ENCODE measurements at places on chromosomes 6 and 20.

DNA sequence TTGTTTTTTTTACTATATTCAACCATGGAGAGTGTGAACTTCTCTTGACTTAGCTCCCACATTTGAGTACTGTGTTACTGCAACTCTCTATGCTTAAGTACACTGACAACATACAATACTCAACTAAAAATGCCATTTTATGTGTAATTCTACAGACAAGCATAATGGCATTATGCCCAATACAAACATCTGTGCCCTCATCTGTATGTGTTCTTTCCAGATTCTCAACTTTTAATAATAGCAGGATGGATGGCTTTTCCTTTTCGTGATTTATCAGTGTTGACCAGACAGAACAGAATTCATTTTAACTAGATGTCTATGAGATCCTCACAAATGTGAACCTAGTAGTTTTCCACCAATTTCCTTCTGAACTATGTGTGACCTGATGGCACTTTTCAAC, 84.2 kb upstream of the MARCKS start:
- no peaks in the 10 kb centered on the region for H3K27me3 ChIP-seq
- no peaks in the 10 kb centered on the region for H3K36me3 ChIP-seq
- H3K4me3 ChIP-seq = no peak overlapping the region
- H3K27ac ChIP-seq = no peak overlapping the region
- H3K4me1 ChIP-seq = no peaks in the 10 kb centered on the region

GRCh38 chr6:20800229-20800628, 266.0 kb downstream of the CDKAL1 start:
- no peak overlapping the region for H3K27ac ChIP-seq
- no peaks in the 10 kb centered on the region for H3K4me1 ChIP-seq
- no peaks in the 10 kb centered on the region for H3K36me3 ChIP-seq

DNA sequence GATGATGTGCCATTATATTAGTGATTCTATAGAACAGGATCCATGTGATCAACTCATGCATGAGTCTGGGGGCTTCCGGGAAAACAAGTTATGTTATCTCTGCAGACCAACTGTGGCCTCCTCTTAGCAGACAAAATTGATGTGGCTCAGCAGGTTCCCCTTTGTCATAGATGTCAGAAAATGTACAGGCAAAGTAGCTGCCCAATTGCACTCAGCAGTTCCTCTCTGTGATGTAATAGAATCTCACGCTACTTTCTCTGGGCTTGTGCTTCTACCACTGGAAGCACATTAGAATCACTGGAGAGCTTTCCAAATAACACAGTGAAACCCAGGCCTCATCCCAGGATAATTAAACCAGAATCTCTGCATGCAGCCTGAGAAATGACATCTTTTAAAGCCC, 253.1 kb downstream of the SLC24A3 start:
- no peak for DNase-seq
- no peaks in the 10 kb centered on the region for H3K36me3 ChIP-seq
- H3K4me3 ChIP-seq = no peak overlapping the region
- no peak overlapping the region for H3K27ac ChIP-seq
- H3K4me1 ChIP-seq = no peaks in the 10 kb centered on the region
- H3K27me3 ChIP-seq = no peaks in the 10 kb centered on the region

- H3K4me1 ChIP-seq = no peaks in the 10 kb centered on the region
- no peak overlapping the region for H3K4me3 ChIP-seq
- H3K36me3 ChIP-seq = no peaks in the 10 kb centered on the region
- H3K27ac ChIP-seq = no peak overlapping the region
Observed at GRCh38 chr20:4483486-4483885, 238.2 kb upstream of the PRND start.

DNA sequence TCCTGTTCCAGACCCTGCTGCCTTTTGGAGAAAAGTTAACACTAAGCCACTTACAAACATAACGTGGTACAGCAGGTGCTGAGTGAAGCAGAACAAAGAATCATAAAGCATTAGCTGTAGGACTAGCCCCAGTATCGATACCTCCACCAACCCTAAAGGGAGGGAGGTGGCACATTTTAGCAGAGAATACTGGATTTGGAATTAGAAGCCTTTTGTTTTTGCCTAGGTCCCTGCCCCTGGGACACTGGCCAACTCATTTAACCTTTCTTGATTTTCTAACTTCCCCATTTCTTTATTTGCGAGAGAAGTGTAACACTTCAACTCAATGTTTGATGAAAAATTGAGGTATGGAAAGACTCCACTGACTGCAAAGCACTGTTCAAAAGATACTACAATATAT, 93.5 kb downstream of the B3GAT2 start:
- no peaks in the 10 kb centered on the region for H3K27me3 ChIP-seq
- no peak overlapping the region for H3K27ac ChIP-seq
- no peak for DNase-seq
- H3K4me3 ChIP-seq = no peak overlapping the region
- no peaks in the 10 kb centered on the region for H3K4me1 ChIP-seq

- no peak overlapping the region for H3K4me3 ChIP-seq
- no peaks in the 10 kb centered on the region for H3K36me3 ChIP-seq
- peaks cover 5% of the 10 kb centered on the region for H3K27me3 ChIP-seq
- H3K27ac ChIP-seq = no peak overlapping the region
- H3K4me1 ChIP-seq = no peaks in the 10 kb centered on the region
Observed at GRCh38 chr6:39617520-39617919, 107.7 kb downstream of the KIF6 start.

DNA sequence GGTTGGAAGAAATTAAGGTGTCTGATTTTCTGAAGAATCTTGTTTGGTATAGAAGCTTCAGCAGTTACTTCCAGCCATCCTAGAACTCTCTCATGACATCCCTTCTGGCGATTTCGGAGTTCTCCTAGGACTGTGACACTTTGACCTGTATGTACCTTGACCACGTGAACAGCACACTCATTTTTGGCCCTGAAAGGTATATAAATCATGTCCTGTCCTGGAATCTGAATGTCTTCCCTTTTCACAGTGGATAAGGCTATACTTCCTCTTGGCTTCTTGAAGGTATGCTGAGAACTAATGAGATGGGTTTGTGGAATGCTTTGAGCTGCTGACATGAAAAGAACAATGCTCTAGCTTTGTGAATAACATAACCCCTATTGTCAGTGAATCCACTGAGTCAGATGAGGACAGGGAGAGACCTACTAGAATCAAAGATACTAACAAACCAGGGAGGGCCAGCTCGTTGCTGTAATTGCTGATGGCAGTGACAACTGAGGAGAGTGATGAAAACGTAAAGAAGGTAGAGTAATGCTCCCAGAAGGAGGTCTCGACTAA, 6.0 kb upstream of the ZDHHC14 start:
- H3K27ac ChIP-seq = no peak overlapping the region
- H3K4me3 ChIP-seq = no peak overlapping the region
- H3K27me3 ChIP-seq = no peaks in the 10 kb centered on the region

DNA sequence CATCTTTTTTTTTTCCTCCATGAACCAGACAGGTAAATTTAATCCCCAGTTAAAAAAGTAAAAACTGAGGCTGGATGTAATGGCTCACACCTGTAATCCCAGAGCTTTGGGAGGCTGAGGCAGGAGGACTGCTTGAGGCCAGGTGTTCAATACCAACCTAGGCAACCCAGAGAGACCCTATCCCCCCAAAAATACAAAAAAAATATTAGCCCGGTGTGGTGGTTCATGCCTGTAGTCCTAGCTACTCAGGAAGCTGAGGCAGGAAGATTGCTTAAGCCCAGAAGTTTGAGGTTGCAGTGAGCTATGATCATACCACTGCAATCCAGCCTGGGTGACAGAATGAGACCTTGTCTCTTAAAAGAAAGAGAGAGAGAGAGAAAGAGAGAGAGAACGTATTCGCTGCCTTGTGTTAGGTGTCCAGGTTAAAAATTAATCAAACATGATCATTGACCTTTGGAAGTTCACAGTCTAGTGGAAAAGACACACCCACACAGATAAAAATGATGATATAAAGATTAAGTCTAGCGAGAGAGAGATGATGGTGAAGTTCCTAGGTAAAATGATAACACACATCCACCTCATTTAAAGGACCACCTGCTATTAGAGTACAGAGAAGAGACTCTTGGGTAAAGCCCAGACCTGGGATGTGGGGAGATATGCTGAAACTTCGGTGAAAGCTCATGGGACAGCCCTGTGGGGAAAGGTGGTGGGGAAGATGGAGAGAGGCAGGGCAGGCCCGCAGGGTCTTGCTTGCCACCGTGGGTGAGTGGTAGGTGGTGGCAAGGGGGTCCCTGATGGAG, 4.8 kb upstream of the NHSL1 start:
- H3K27ac ChIP-seq = no peak overlapping the region
- peaks cover 26% of the 10 kb centered on the region for H3K4me1 ChIP-seq
- H3K27me3 ChIP-seq = no peaks in the 10 kb centered on the region
- H3K36me3 ChIP-seq = no peaks in the 10 kb centered on the region

DNA sequence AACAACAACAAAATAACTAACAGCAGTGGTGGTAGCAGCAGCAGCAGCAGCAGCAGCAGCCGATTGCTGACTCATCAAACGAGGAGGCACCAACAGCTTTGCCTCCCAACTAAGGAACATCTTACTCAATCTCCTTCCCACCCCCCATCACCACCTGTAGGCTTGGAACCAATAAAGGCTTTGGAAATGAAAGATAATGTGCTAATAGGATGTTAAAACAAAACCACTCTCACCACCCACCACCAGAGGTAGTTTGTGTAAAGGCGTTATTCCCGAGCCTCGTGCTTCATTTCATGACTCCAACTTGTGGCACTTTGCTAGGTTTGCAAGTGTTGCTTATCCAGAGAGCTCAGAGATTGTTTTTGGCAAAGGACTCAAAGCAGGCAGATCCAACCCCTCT, 346.5 kb downstream of the CD83 start:
- no peaks in the 10 kb centered on the region for H3K36me3 ChIP-seq
- H3K27me3 ChIP-seq = no peaks in the 10 kb centered on the region
- peaks cover under 1% of the 10 kb centered on the region for H3K4me1 ChIP-seq
- no peak overlapping the region for H3K27ac ChIP-seq

DNA sequence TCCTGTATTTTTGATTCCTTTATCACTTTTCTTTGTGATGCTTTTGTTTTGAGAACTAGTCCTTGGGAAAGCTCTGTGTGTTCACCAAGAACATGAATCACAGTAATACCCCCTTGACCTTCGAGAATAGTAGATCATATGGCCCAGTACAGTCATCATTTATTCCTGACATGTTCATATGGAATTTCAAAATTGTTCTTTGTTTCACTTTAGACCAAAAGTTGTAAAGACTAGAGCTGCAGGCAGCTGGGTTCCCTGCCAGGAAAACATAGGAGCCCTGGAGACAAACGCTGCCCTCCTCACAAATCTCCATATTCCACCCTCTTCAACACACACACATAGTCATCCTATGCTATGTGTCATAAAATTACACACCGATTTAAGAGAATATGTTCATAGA, 621.2 kb upstream of the EYS start:
- no peaks in the 10 kb centered on the region for H3K4me1 ChIP-seq
- DNase-seq = no peak
- H3K27ac ChIP-seq = no peak overlapping the region
- no peaks in the 10 kb centered on the region for H3K36me3 ChIP-seq

- H3K27me3 ChIP-seq = no peaks in the 10 kb centered on the region
- peak overlapping the region; percentile 23 for H3K4me3 ChIP-seq
- H3K4me1 ChIP-seq = no peaks in the 10 kb centered on the region
- peak overlapping the region; percentile 82 for H3K27ac ChIP-seq
- H3K36me3 ChIP-seq = no peaks in the 10 kb centered on the region
- peak; percentile 15 for DNase-seq
Observed at GRCh38 chr6:167699141-167699931, 127.4 kb upstream of the AFDN start.

DNA sequence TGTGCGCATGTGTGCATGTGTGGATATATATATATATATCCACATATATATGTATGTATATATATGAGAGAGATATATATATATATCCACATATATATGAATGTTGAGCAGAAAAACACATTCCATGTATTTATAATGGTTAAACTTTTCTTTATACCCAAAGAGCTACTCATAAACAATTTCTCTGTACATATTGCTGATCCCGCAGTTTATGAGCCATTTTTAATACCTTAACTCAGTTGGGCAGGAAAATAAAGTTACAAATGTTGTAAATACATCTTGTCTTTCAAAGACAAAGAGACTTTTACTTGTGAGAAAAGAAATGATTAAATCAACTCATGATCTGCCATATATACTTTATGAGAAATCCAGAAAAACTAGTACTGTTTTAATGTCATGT, 18.1 kb upstream of the EPHA7 start:
- no peak overlapping the region for H3K4me3 ChIP-seq
- H3K27me3 ChIP-seq = no peaks in the 10 kb centered on the region
- H3K4me1 ChIP-seq = no peaks in the 10 kb centered on the region
- no peaks in the 10 kb centered on the region for H3K36me3 ChIP-seq
- DNase-seq = no peak
- H3K27ac ChIP-seq = no peak overlapping the region

DNA sequence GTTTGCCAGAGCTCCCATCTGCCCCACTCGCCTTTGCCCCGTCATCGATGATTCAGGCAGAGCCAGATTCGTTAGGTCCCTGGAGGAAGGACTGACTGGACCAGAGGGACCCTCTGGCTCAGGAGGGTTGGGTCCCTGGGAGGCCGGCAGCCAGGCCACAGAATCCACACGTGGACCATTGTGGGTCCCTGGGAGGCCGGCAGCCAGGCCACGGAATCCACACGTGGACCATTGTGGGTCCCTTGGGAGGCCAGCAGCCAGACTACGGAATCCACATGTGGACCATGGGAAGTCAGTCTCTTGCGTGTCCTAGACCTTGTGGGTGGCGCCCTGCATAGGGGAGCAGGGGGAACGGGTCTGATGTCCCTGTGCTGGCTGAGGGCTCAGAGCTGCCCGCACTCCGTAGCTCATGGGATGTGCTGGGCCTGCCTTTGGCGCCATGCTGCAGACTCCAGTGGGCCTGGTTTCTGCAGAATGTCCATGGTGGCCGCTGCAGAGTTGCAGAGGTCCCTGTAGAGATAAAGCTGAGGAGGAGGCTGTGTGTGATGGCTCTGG, 23.5 kb downstream of the UCKL1 start:
- H3K4me3 ChIP-seq = no peak overlapping the region
- H3K4me1 ChIP-seq = no peaks in the 10 kb centered on the region
- peaks cover 45% of the 10 kb centered on the region for H3K36me3 ChIP-seq
- no peaks in the 10 kb centered on the region for H3K27me3 ChIP-seq
- no peak overlapping the region for H3K27ac ChIP-seq

GRCh38 chr6:10554826-10555225, 33.7 kb downstream of the GCNT2 start:
- no peaks in the 10 kb centered on the region for H3K36me3 ChIP-seq
- H3K4me3 ChIP-seq = no peak overlapping the region
- no peaks in the 10 kb centered on the region for H3K27me3 ChIP-seq
- peaks cover 62% of the 10 kb centered on the region for H3K4me1 ChIP-seq
- H3K27ac ChIP-seq = peak overlapping the region; percentile 69
- DNase-seq = no peak

DNA sequence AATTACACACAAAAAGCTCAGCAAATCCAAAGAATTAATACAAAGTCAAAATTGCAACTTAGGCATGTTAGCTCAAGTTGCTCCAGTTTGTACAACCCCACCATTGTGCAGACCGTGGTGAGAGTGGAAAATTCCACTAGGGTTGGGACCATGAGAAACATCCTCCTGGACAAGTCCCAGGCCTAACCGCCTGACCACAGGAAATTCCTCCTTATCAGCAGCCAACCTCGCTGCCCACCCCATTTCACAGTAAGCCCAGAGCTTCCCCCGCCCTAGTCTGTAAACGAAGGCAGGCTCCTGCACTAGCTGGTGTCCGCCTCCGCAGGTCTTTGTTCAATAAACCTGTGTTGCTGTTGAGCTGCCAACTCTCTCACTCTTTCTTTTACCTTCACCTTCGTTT, 1023.3 kb downstream of the EYS start:
- H3K4me3 ChIP-seq = no peak overlapping the region
- no peak for DNase-seq
- no peak overlapping the region for H3K27ac ChIP-seq
- no peaks in the 10 kb centered on the region for H3K36me3 ChIP-seq
- H3K27me3 ChIP-seq = no peaks in the 10 kb centered on the region
- H3K4me1 ChIP-seq = no peaks in the 10 kb centered on the region

- H3K4me1 ChIP-seq = no peaks in the 10 kb centered on the region
- H3K4me3 ChIP-seq = no peak overlapping the region
- no peaks in the 10 kb centered on the region for H3K27me3 ChIP-seq
- no peak overlapping the region for H3K27ac ChIP-seq
Observed at GRCh38 chr20:44021900-44022299, 107.2 kb downstream of the TOX2 start.
